GM12864 (cell line): ENCODE measurements at places on chromosomes 16 and 17.

- no peak for DNase-seq
Measured at GRCh38 chr17:79023180-79023705, 726 bp upstream of the C1QTNF1 start.

GRCh38 chr17:79799174-79799537 is 2.3 kb upstream of the CBX8 start:
- no peak for DNase-seq

DNA sequence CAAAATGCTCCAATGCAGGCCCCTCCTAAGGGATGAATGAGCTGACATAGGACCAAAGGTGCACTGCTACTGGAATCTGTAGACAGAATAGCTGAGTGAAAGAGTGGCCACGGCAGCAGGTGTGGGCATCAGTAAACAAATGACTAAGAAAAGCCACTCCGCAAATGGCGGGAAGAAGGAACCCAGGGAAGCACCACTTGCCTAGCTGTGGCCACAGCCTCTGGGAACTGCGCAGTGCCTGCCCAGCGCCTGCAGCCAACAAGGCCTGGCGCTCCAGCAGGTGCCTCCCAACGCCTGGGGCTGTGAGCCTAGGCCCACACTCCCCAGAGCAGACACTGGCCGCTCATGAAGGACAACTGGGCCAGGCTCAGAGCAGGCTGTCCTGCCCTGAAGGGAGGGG is 11.8 kb downstream of the PEMT start:
- no peak for DNase-seq

- DNase-seq, result no peak
Measured at GRCh38 chr17:1532836-1533602, 16.6 kb upstream of the INPP5K start.

GRCh38 chr16:27264151-27264550 is 4.4 kb downstream of the NSMCE1 start:
- no peak for DNase-seq

GRCh38 chr17:67528751-67529436 is 151.8 kb downstream of the PITPNC1 start:
- DNase-seq, result no peak

- DNase-seq, result no peak
Measured at GRCh38 chr16:30964574-30965226, 7.1 kb downstream of the SETD1A start.

GRCh38 chr17:17994271-17995069 is 21.8 kb downstream of the DRC3 start:
- DNase-seq, result no peak
